T-cell (primary cell): ENCODE measurements at places on chromosomes 7 and 10.
A peak's percentile ranks its signal among the peaks of the same experiment; 100 is the strongest.

DNA sequence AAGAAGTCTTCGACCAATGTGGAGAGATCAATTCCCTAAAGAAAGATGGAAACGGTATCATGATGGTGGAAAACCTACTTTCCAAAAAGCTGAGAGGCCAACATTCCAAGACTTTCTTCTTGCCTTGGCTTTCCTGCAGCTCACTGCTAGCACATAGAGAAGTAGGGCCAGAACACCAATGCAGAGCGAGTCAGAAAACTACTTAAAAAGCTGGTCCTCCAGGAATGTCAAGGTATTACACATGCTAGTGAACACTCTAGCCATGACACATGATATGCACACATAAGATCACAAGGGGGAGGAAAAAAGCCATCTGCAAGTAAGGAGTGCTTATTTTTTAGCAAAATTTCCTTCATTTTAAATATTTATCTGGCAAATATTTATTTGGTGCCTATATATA is 22.7 kb downstream of the GPAM start:
- DNase-seq, result no peak

DNA sequence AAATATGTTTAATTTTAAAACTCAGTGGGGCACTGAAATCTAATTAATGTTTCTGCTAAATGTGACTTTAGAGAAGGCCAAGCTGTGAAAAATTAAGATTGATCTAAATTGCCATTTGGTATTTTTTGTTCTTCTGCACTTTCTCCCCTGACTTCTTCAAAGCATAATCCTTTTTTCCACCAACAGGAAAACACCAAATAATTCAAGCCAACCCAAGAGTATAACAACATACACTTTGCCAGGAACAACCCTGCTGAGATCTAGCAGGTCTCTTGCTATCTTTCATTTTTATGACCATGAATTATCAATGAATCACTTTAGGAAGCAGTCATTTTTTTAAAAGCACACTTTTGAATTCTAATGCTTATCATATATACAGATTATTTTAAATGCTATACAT is 100.1 kb downstream of the USP6NL start:
- DNase-seq, result no peak

GRCh38 chr10:11107948-11108347 is 90.3 kb downstream of the CELF2 start:
- no peak for DNase-seq

GRCh38 chr10:77715088-77715487 is 77.5 kb upstream of the KCNMA1 start:
- no peak for DNase-seq

- peak; percentile 8 for DNase-seq
These were observed 49.5 kb downstream of the NEURL1 start for GRCh38 chr10:103542764-103543616.
